Stimulated activated CD8-positive, alpha-beta memory T cell treated with anti-CD3 and anti-CD28 coated beads, Interleukin-4, amount 100 ng/mL, for 24 hours (primary cell): ENCODE measurements at places on chromosomes 16 and 17.

DNA sequence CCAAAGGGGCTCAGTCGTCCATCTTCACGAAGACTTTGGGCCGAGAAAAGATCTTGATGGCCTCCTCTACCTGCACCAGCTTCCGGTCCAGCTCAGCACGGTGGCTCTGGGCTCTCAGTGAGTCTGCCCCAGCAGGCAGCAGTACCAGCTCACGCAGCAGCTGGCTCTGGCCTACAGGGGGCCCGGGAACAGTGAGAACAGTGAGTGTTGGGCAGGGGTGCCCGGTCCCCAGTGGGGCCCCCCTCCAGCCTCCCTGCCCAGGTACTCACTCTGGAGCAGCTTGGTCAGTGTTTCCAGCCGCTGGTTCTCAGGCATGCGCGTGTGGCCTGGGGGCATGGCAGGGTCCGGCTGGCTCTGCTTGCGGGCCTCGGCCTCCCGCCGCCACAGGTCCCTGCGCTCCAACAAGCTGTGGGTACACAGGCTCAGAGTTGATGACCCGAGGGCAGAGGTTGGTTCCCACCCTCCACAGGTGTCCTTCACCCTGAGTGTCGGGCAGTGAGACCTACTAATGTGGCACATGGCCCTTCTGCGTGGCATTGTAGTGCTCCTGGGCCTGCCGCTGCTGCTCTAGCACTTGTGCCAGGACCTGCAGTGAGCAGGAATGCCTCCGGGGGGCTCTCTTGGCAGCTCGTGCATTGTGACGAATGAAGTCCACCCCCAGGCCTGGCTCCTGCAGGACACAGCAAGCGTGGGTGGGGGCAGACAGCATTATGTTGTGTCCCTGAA lies 2.6 kb downstream of the PARD6A start:
- no peak for DNase-seq

DNA sequence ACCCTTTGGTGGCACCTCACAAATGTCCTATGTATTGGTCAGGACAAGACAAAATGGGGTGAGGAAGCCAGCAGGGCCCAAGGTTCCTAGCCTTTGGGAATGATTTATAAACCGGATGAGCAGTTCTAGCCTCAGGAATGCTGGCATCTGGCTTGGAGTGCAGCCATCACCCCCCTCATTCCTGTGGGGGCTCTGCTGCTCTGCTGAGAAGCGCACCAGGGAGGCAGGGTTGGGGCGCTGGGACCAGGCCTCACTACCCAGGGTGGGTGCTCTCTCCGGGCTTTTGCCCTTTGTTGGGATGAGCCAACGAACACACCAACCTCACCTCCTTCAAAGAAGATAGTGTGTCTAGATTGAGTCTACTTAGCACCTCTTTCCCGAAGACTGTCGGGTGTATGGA lies 39.2 kb downstream of the TMEM11 start:
- no peak for DNase-seq

DNA sequence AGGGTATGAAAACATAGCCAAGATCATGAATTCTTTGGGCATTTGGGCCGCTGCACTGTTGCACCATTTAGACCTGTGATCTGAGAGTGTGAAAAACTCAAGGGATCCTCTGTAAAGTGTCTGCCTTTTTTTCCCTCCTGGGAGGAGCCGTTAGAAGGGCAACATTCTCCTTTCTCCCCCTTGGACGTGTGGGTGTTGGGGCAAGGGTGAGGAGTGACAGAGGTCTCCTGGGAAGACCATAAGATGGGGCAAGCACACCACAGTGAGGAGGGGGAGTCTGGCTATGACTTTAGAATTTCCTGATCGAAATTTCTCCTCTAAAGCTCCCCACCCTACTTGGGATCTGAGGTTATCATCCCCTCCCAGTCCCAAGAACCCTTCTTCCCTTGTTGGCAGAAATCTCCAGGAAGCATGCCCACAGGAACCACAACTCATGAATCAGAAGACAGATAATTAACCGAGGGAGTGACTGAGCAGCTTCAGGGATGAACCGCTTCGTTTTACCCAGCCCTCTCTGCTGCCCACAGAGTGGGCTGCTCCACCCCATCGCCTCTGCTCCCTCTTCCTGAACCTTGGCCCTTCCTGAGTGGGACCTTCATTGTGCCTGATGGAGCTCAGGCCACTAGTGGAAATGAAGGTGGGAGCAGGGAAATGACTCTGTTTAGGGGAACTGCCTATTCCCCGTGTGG lies 4.2 kb downstream of the ITGB3 start:
- DNase-seq = no peak

DNA sequence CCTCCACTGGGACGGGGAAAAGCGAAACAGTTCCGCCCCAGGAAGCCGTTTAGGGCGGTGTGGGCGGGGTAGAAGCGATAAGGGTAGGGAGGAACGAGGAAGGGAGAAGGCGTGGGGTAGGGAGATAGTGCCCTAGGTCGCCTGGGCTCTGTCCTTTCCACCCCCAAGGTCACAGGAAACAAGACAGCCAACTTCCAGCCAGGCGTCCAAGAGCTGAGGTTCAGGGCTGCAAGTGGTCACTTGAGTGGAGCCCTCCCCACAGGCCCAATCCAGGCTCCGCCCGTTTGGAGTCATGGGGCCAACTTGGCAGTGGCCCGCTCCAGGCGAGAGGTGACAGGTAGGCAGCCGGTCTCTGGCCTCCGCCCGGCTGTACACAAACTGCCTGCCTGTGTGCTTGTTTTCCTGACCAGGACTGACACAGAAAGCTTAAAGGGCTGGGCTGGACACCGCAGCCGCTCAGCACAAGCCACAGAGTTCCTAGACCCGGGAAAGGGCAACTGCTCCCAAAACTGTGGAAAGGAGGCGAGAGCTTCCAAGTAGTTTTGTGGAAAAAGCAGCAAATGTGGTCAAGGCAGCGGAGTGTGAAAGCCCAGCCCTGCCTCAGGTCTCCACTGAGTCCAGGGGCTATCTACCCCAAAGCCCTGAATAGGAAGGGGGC lies at the start of gene RILP:
Gene RILP, minus strand, starts transcription at position 23 of the 658 bp plus-strand sequence. CDS start 62 bp downstream, outside the sequence.
- DNase-seq = no peak

GRCh38 chr17:28983286-28984230 lies 22.3 kb downstream of the SEZ6 start:
- no peak for DNase-seq

GRCh38 chr17:42901535-42902229 lies 1.1 kb downstream of the G6PC1 start:
- no peak for DNase-seq

DNA sequence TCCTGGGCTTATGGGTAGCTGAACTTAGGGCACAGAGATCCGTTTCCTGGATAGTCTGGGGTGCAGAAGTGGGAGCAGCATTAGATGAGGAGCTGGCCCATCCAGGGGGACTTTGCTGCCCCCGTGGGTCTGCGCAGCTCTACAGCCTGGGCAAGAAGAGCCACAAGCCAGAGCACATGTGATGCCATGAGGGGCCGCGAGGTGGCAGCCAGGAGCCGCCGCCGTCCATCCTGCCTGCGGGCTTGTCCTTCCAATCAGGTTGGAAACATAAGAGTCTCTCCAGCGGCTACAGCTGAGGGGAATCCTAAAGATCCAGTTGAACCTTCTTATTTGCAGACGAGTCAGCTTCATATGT lies 21.9 kb downstream of the C1QTNF1 start:
- peak; percentile 48 for DNase-seq

DNA sequence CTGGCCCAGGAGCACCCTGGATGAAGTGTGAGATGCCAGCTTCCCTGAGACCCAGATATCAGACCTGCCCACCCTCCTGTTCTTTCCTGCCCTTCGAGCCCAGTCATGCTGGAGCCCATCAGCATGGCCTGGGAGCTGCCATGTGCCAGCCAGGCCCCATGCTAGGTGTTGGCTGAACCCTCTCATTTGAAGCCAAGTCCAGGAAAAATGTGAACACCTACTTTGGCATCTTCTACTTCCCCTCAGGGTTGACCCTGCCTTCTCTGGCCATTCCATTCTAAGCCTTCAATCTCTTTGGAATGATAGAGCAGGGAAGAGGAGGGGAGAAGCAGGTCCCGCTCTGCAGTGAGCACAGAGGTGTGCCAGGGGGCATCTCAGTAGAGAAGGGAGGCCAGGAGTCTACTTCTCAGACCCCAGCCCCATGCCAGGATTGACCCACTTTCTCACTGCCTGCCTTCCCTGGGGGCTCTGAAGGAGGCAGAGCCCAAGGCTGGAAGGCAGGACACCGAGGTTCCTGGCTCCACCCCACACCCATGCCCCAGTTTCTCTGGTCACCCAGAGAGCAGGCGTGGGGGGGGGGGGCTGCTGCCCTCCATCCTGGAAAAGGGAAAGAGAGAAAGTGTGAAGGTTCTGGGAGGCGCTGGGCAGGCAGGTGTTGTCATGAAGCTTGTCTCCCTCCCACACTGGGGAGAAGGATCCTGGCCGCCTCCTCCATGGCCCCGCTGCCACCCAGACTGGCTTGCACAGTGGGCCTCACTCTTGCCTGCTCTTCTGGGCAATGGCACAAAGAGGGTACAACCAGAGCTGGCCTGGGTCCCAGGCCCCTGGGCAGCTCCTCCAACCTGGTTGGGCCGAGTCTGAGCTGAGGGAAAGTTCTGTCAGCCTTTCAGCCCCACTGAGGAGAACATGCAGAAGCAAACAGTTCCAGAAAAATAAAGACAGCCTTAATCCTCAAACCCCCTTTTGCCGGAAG lies 9.3 kb downstream of the HDAC5 start:
- DNase-seq = no peak

DNA sequence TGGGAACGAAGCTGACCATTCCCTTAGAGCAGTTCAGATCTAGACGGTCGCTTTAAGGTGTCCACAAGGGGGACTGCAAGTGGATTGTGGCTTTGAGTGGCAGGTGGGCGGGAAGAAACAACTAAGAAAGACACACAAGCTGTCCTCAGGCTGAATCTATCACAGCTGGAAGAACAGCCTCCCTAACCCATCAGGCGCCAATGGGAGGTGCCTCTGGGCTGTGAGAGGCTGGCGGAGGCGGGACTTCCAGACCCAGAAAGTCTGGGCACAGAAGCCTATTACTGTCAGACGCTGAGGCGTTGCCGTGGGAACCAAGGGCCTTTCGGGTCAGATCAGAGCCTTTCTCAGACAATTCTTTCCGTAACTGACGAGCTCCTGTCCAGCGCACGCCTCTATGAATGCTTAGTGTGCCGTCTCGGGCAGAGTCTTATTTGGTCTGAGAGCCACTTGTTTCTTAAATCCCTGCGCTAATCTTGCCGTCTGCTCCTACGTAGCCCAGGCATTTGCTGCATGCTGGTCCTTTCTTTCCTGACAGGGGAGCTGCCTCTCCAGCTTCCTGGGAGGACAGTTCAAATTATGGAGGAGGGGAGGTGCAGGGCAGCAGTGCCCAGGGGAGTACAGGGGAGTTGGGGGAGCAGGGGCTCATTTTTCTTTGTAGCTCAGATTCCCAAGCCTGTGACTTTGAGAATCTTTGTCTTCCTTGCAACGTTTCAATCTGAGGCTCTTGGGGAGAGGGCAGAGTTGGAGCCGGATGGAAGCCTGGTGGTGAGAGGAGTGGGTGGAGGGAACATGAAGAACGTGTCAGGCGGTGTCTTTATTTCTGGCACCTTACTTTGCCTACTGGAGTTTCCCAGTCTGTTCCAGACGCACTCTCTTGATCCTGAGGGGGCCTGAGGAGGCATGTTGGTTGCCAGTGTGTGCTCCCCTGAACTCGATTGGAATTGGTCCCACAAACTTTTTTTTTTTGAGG lies 618.7 kb downstream of the KCNJ18 start:
- no peak for DNase-seq

- no peak for DNase-seq
Measured at GRCh38 chr17:8164815-8165131, 2.0 kb upstream of the VAMP2 start.

- DNase-seq = no peak
Measured at GRCh38 chr17:11240041-11240840, 772 bp upstream of the SHISA6 start.

- no peak for DNase-seq
Measured at GRCh38 chr17:40827746-40828453, 5.5 kb upstream of the KRT10 start.

DNA sequence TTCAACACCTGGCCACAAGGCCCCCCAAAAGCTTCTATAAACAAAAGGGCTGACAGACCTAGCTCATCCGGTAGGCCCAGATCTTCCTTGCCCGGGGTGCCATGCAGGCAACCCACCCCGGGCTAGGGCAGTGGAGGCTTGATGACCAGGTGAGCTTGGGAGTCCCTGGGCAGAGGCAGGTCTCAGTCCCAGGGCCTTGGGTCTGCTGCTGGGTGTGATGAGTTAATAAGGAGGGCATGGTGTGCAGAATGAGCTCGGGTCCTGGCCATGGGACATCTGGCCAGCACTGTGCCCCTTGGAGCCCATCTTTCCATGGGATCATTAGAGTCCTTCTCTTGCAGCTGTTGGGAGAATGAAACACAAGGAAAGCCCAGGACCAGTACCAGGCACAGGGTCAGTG lies 20.2 kb upstream of the MPRIP start:
- no peak for DNase-seq

DNA sequence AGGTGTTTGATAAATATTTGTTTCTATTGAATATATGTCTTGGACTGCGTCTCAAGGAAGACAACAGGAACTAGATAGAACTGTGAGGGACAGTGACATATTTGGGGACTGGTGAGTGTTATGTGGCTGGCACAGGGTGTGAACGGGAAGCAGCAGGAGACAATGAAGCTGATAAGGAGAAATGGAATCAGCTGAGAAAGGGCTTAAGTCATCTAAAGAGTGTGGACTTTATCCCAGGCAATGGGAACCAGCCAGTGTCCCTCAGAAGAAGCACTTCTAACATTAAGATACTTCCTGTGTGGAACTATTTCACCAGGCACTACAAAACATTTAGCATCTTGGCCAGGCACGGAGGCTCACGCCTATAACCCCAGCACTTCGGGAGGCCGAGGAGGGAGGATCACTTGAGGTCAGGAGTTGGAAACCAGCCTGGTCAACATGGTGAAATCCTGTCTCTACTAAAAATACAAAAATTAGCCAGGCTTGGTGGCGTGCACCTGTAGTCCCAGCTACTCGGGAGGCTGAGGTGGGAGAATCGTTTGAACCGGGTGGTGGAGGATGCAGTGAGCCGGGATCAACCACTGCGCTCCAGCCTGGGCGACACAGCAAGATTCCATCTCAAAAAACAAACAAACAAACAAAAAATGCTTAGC lies 41.2 kb downstream of the ARHGAP17 start:
- no peak for DNase-seq

DNA sequence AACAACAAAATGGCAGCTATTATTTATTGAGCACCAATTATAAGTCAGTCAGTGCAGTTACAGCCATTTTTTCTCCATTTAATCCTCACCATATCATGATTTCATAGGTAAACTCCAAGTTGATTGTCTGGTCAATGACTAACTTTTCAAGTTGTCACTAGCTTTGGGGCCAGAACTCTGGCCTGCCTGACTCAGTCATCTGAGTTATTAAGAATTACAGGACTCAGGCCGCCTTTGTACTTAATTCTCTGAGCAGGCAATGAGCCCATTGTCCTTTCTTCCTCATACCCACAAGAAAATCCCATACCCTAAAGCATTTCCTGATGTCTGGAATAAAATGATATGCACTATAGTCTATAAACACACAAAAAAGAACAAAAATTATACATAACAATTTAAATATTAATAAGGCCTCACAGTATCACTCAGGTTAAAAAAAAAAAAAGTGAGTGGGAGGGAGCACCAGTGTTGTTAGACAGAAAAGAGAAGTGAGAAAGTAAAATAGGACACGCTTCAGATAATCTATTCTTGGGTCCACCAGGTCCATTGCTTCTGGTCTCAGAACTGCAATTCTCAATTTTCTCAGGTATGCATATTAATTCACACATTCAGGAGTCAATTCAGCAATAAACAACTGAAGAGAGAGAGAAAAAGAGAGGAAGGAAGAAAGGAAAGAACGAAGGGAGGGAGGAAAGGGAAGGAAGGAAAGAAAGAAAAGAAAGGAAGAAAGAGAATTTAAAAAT lies 70.2 kb downstream of the SPAG9 start:
- DNase-seq = no peak

- DNase-seq = no peak
Measured at GRCh38 chr17:44282264-44282663, 14.3 kb upstream of the SLC4A1 start.
